ENCODE measurements at places on chromosomes 2 and 18.

GRCh38 chr2:165655661-165656060, 138.4 kb downstream of the GALNT3 start:
- no peak for DNase-seq

- no peak for DNase-seq
These were observed 52.3 kb downstream of the HIBCH start for GRCh38 chr2:190267302-190267701.

- DNase-seq, result no peak
These were observed 7.8 kb upstream of the ARHGAP28 start for GRCh38 chr18:6721755-6722154.

DNA sequence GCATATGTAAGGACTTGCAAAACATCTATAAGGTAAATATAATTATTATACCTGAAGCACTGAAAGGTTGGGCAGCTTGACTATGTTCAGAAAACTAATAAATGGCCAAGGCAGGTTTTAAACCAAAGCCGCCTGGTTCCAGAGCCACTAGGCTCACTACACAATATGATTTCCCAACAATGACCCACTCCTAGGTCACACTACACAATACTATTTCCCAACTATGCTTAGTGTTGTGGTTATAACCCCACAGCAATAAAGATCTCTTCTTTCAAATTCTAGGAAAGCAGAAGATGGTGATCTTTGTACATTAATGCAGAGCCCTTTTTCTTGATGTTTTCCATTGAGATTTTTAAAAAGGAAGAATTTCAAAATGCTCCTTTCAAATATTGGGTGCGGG, 180.4 kb downstream of the CYRIA start:
- no peak for DNase-seq

DNA sequence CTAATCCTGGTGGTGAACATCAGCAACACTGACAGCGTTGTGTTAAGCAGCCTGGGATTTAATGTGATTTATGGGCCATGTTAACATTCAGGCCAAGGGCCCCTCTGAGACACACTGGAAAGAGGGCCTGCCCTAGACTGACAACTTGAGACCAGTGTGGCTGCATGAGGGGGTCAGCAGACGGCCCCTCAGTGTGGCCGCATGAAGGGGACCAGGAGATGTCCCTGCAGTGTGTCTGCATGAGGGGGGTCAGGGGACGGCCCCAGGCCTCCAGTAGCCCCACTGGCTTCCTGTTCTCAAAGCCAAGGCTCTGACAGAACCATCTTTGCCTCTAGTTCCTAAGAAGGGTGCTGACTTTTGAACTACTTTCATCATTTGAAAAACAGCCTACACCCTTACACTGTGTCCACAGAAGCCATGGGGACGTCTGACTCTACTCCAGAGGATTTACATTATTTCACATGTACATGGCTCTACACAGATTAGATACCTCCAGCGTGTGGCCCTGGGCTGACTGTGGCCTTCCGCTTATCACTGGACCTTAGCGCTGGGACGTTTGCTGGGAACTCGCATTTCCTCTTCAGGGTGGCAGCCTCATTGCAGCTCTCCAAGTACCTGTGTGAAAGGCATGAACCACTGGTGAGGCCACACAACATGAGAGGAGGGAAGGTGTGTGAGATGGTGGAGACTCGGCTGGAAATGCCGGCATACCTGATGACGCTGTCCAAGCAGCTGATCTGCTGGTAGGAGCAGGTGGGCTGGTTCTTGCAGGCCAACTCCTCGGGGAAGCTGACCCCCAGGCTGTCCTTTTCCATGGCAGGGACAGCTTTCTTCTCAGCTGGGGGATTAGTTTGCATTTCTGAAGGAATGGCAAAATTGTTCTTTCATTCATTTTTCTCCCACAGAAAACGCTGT, 18.2 kb upstream of the HES6 start:
- no peak for DNase-seq

- DNase-seq, result no peak
These were observed 23.7 kb upstream of the PTPN4 start for GRCh38 chr2:119736021-119736420.

DNA sequence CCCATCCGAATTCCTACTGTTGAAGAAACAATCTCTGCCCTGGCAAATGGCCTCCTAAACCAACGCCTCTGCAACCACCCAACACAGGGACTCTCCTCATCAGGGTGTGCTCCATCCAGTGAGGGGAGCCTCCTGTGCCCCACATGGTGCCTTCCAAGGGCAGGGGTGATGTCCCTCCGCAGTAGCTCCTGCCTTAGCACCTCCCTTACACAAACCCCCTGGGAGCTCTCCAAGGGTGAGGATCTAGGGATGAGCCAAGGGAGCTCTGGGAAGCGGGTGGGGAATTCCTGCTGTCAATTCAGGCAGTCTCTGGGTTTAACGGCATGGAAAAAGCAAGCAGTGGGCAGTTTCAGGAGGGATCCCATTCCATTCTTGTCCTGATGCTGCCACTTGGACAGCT, 3.8 kb downstream of the GALNT14 start:
- DNase-seq, result no peak

DNA sequence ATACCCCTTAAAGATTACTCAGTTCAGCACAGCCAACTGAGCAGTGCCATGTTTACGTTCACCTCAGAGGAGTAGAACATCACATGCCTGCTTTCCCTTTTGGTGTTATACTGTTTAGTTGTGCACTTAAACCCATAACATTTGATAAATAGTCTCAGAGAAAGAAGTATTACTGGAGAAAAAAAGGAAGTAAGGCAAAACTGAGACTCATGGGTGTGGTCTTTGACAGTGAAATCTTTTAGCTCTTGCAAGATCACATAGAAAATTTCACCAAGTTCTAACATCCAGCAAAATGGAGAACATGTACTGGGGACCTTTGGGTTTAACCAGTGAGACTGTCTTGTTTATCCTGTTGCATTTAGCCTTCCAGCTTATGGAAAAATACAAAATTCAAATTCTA, 5.6 kb downstream of the TANK start:
- no peak for DNase-seq

DNA sequence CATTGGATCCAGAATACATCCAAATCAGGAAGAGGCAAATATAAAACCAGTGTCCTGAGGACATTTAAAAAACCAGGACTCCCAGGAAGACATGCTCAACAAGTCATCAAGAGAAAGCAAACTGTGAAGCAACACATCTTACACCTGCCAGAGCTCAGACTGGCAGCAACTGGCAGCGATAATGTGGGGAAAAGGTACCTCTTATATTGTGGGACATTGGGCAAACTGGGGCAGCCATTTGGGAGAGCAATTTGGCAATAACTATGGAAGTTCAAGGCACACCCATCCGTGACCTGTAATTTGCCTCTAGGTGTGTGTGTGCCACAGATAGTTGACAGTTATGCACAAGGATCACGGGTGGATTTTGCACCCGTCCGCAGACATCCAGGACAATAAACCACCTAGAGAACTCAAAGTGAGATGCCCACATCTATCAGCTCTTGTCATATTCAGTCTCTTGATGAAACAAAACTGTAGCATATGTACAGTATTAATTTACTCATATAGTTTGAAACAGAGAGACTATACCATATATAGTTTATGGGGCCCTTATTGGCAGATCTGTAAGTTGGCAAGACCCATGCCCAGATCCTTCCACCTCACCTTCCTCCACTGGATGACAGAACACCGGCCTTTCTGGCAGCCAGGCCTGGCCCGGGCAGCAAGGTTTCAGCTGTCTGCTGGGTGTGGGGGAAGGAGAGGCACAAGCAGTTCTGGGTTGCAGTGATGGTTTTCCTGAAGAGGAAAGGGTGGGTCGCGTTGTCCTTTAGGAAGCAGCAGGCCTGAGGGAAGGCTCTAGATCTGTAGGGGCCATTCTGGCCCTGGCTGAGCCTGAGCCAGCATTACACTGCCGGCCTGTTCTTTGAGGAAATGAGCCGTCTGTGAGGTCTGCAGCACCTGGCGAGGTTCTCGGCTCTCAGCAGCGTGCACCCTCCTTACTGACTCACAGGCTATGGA, 18.8 kb downstream of the HJURP start:
- DNase-seq, result no peak

Measured in hypothalamus (tissue), 51 donors.